ENCODE measurements at places on chromosomes 13 and 19. TPM values are rescaled to one million over a fixed set of nuclear protein-coding genes. Genes with fewer than 3 reads are reported as not detected.

DNA sequence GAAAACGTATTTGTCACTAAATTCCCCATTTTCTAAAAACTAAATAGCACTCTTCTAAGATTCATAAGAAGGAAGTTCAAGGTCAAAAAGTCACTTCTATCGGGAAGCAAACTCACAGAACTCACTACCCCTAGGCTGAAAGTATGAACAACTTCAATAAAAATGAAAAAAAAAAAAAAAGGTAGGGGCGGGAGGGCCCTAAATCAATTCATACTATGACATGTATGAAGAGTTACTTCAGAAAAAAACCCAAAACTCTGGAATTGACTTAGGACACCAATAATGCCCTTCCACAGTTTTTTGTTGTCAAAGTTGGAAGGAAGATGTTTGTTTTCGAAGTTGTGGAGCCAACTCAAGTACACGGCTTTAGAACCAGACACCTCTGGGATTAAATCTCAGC lies 1.1 kb downstream of the SUCLA2 start:
- no peak for DNase-seq

DNA sequence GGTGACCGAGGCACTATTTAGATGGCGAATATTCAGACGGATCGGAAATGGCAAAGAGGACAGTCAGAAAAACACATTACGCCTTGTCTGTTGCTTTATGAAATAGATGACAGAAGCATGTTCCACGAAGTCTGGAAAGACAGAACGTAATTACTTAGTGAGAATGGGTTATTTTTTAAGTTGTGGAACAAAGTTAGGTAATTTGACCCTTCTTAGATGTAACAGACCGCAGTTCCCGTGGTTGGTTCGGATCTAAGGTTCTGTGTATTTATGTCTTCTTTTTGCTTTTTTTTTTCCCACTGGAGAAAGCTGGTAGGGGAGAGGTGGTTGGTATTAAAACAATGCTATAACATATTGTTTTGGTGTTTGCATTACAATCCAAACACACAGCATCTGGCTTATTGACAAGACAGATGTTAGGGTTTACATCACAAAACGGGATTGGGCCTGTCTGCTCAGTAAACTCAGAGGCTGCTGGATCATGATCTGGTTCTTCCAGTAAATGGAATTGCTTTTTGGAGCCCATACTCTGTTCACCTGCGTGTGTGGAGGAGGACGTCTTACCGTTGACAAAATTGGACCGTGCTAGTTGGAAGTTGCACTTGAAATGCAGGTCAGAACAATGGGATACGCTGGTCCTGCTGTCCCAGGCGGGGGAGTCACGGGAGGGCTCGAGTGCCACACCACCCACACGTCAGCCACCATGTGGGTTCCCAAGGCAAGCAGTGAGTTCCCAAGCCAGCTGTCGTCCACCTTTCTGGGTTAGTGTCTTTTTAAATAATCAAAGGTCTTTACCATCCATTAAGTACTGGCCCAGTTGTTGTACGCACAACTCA lies 13.8 kb downstream of the ATP11A start:
- peak; percentile 89 for DNase-seq

DNA sequence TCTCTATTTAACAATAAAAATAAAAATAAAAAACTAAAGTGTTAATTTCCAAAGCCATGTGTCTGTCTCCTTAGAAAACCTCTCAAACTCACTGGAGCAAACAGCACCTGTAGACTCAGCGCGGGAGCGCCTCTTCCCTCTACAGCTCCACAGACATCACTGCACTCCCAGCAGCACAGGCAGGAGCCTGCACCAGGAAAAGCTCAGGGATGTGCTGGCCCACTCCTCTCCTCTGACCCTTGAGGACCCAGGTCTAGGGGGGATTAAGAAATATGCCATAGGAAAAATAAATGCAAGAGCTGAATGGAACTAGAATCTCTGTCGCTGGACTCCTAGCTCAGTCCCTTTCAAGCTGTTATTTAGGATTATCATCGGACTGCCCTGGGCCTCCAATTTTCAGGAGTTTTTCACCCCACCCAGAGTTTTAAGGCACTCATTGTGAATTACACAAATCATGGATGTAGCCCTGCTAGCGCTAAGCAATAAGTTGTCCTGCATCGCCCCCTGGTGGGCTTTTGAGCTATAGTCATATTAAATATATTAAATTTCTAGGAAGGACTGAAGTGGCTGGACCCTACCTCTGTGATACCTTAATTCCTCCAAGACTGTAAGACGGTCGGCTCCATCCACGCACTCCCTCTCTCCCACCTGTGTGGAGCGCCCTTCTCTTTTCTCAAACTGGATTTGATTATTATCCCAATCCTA lies 333.9 kb downstream of the UQCRFS1 start:
- DNase-seq: peak; percentile 79

PPAN gene
- total RNA-seq: 17.6 TPM

ZNF497 gene
- total RNA-seq: 2.2 TPM

LCP1 gene
- total RNA-seq: 8.6 TPM

C19orf85 gene
- not detected for total RNA-seq

MEIS3 gene
- 9.2 TPM for total RNA-seq

- DNase-seq: peak; percentile 80
Observed at GRCh38 chr19:18450931-18451836, 13.3 kb upstream of the ISYNA1 start.

DNA sequence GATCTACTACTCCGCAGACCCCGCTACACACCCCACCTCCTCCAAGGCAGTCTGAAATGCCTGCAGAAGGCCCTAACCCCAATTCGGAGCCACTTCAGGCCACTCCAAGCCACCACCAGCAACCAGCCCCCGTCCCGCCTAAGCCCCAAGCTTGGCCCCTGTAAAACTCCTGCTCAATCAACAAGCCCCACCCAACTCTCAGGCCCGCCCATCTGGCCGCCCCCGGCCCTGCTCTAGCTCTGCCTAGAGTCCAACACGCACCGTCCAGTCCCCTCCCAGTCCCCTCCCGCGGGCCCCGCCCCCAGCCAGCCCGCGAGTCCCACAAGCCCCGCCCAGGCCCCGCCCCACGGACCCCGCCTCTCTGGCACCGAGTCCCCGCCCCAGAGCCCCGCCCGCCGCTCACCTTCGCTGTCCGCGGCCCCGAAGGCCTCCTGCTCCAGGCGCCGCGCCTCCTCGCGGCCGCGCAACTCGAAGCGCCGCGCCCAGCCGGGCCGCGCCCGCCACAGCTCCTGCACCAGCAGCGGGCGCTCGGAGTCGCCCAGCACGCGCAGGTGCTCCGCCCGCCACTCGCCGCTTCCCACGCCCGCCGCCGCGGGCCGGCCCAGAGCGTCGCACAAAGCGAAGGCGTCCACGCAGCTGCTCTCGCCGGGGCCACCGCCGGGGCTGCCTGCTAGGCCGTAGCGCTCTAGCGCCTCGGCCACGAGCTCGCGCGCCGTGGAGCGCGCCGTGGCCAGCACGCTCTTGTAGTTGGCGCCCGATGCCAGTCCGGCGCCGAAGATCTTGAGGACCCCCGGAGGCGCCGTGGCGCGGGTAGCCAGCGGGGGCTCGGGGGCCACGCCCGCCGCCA lies 1.6 kb downstream of the RASIP1 start:
- DNase-seq: peak; percentile 96
